Activated CD4-positive, alpha-beta memory T cell treated with anti-CD3 and anti-CD28 coated beads for 36 hours (primary cell): ENCODE measurements at places on chromosomes 5 and 9. TPM values are rescaled to one million over a fixed set of nuclear protein-coding genes. Genes with fewer than 3 reads are reported as not detected.

Gene ADAMTS13
- 2.6 TPM for total RNA-seq

DNA sequence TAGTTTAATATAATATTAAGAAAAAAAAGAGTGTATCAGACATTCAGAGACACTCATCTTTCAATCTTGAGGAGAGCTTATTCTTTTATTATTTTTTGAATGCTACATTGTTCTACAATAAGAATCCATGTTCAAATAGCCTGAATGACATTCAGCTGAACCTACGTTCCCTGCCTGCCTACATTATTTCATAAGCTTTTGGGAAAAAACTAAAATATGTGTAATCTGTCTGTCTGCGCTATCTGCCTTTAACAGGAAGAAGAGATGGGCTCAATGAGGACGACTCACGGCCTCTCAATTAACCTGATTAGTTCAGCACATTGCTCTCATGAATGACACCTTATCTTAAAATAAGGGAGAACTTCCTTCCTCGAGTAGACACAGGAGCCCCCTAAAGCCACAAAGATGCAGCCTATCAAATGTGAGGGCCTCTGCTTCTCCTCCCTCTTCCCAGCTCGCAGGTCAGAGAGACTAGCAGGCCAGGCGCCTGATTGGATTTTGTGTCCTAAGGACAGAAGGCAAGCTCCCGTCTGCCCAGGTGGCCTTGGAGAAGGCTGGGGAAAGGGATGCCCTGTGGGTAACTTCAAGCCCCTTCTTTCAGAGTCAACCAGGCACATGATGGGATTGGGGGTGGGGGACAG lies 37.8 kb downstream of the EBF1 start:
- DNase-seq: no peak

Gene SARDH
- total RNA-seq: 6.5 TPM

Gene DBN1
- total RNA-seq: 12.1 TPM

- no peak for DNase-seq
Observed at GRCh38 chr9:73170185-73170957, 18.7 kb downstream of the ANXA1 start.

Gene PCDHGB4
- not detected for total RNA-seq

Gene TTLL11
- 0.97 TPM for total RNA-seq

Gene ABHD17B
- total RNA-seq: 11.7 TPM

DNA sequence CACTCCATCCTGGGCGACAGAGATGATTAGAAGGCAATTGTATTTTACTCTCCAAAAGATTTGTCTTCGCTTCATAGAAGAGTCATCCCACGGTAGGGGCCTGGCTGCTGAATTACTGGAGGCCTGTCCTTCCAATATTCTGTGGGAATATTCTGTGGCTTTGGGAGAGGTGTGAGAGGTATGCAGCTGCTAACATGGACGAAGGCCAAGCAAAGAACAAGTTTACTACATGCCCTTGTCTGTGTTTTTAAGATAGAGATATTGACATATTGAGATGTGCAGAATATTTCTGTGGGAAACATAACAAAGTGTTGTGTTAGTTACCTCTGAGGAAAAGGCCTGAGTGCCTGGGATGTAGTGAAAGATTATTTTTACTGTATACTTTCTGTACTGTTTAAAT lies 71.8 kb upstream of the SMIM15 start:
- no peak for DNase-seq

Gene MARVELD2
- total RNA-seq: 0.31 TPM

Gene SNCB
- total RNA-seq: 0.31 TPM

Gene PLPP7
- total RNA-seq: not detected

DNA sequence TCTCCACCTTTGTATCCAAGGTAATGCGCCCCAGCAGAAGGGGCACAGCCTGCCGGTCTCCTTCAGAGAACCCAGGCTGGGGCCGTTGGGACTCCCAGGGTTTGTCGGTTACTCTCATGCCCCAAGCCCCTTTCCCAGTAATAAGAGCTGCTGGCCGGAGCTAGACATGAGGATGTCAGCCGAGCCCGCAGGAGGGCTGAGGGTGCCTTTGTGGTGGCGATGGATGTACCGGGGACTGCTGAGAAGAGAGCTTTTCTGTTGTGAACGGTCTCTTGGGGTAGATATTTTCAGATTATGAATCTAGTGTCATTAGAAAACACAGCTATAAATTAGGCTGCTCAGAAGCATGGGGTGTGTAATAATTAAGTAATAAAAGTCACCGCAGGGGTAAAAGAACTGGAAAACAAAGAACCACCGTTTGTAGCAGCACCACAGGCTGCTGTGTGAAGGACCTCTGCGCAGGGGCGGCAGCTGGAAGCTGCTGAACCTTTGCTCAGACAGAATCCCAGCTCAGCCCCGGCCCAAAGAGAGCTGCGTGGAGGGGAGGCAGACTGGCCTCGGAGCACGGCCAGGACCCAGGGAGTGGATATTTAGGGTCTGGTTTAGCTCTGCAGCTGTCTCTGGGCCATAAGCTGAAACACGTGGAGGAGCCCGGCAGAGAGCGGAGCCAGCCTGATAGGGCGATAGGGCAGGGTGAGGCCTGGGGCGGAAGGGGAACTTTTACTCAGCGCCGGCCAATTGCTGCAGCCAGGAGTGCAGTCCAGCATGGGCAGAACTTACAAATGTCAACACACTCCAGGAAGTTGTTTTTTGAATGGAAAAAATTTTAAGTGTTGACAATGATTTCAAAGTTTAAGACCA lies 50.5 kb upstream of the BARHL1 start:
- no peak for DNase-seq

Gene PLAC8L1
- 0.36 TPM for total RNA-seq

GRCh38 chr5:53416144-53416738 lies 64.2 kb upstream of the FST start:
- no peak for DNase-seq

DNA sequence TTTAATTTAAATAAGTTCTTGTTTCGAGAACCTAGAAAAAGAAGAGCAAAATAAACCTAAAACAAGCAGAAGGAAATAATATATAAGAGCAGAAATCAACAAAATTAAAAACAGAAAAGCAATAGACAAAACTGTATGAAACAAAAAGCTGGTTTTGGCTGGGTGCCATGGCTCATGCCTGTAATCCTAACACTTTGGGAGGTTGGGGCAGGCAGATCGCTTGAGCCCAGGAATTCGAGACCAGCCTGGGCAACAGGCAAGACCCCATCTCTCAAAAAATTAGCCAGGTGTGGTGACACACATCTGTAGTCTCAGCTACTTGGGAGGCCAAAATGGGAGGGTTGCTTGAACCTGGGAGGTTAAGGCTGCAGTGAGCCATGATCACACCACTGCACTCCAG lies 59.2 kb upstream of the OTP start:
- no peak for DNase-seq

Gene PCDHGC4
- not detected for total RNA-seq

- DNase-seq: no peak
Observed at GRCh38 chr5:82158755-82159413, 119.3 kb downstream of the RPS23 start.

- no peak for DNase-seq
Observed at GRCh38 chr5:134851307-134851923, 5.6 kb downstream of the C5orf24 start.
